MCF 10A (cell line): ENCODE measurements at places on chromosomes 2 and 18.

GRCh38 chr2:170514140-170514539, 201.0 kb upstream of the SP5 start:
- DNase-seq, result no peak

DNA sequence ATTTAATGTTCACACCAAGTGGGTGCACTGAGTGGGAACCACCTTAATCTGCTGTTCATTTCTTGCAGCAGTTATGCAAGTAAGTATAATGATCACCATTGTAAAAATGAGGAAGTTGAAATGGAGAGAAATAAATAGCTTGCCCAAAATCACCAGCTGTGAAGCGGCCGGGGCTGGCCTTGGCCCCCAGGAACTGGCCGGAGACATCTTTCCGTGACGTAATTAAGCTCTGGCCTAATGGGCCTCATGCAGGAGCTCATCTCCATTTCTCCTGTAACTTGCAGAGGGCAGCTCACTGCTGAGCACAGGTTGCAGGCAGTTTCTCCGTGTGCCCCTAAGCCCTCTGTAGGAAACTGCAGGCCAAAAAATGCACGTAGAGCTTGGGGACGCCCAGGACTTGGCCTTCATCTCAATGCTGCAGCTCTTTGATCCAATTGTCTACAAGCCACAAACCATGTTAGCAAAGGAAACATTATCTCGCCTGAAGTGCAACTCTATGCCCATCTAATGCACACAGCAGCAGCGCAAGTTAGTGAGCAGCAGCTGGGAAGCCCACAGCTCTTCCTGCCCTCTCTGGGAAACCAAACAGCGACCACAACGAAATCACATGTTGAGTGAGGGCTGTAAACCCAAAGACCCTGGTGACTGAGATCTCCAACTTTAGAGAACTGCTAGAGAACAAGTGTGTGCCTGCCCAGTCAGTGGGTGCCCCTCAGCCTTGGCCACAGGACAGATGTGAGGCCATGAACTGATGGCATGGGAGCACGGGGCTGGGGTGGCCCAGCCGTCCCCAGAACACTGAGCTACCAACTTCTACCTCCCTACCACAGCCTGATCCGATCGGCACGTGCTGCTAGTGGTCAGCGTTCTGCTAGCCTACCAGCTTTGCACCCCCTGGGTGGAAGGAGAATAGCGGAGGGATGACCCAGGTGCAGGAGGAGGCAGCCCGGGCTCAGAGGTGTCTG, 28.8 kb downstream of the APCDD1 start:
- no peak for DNase-seq

DNA sequence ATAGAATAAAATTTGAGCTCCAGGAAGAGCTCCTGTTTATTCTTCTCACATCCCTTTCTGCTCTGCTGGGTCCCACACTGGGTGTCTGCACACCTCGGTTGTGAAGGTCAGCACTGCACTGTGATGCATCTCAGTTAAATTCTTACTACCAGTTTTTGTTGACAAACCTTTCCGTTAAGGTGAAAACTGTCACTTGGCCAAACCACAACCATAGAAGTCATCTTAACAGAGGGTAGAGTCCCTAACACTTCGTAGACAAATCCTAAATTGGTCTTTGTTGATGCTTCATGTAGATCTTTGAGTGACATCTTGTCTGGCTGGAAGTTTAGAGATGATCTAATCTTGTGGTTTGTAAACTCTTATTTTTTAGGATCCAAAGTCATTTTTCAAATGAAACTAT, 167.4 kb upstream of the MAP3K20 start:
- no peak for DNase-seq

DNA sequence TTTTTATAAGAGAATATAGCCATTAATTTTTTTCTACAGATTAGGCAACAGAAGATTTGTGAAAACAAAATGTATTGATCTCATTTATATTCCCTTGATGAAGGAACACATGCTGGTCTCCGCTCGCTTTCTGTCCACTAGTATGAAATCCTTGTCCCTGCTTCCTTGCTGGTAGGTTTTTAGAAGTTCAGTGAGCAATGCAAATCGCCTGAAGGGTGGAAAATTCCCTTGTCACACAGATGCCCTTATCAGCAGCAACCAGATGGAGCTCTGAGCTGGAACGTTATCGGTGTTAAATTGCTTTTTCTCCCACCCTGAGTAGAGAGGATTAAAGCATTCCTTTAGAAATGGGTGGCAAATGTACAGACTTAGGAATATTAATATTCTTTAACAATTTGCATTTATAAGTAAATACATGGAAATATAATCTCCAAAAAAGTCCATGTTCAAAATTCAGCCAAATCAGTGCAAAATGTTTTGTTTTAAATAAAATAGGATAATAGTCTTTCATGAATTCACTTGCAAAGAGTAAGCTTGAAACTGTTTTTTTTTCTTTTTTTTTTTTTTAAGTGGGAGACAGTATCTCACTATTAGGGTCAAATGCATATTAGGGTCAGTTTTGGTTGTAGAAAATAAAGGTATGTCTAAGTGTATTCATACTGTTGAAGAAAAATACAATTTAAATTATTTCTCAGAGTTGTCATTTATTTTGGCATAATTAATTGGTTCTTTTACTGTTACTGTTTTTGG, 164.0 kb upstream of the MYO3B start:
- no peak for DNase-seq

GRCh38 chr2:117850015-117850414, 35.5 kb downstream of the DDX18 start:
- DNase-seq, result no peak

GRCh38 chr2:86174445-86174844, 20.8 kb downstream of the IMMT start:
- no peak for DNase-seq

- DNase-seq, result no peak
These were observed 402.1 kb downstream of the PARD3B start for GRCh38 chr2:204947405-204947804.
